ENCODE measurements at places on chromosomes 5 and 9.

DNA sequence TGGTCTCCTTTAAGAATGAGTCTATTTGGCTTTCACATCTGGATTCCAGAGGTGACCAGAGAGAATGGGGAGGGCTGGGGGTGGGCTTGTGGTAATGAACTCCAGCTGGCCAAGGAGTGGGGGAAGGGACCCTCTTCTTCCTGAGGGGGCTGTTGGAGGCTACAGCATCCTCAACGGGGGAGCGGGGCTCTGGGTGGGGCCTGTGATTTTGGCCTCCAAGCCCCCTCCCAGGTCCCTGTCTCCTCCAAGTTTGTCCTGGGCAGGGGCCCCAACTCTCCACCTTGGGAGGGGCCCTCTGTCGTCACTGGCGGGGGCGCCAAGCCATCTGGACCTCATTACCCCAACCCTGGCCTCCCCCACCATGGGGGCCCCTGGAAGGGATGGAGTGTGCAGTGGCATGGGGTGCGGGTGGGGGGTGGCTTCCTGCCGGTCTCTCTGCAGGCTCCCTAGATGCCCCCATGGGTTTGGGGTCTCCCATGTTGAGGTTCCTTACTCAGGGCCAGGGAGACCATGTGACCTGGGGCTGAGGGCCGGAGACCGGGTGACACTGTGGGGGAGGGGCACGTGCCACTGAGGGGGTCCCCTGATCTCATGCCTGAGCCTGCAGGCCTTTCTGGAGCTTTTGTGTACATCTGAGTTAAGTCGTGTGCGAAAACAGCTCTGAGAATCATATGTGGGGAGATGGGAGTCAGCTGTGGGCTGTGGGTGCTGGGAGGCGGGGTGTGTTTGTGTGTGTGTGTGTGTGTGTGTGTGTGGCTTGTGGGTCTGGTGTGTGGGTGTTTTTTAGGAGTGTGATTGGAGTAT, 32.4 kb downstream of the GOLGA2 start:
- peak; percentile 49 for DNase-seq

DNA sequence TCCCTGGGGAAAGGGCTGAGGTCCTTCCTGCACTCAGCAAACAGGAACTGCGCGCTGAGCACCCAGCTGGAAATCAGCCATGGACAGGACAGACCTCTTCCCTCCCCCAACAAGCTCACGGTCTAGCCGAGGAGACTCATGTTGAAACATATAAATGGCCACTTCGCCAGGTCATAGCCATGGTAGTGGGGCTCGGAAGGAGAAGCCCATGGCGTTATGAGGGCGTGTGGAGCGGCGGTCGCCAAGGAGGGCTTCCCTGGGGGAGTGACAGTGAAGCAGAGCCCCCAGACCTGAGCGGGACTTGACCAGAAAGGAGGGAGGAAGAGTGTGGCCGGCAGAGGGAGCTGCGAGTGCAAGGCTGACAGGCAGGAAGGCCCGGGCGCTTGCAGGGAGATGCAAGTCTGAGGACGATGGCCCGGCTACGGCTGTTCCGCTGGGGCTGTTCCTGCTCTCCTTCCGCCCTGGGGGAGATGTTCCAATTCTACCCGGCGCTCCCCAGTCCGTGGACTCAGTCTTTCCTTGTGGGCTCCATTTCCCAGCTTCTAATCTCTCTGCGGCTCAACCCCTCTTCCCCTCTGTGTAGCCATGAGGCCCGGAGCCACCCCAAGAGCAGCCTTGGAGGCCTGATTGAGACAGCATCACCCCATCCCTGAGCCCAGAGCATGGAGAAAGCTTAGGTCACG, 43.9 kb upstream of the PRRC2B start:
- peak; percentile 71 for DNase-seq

DNA sequence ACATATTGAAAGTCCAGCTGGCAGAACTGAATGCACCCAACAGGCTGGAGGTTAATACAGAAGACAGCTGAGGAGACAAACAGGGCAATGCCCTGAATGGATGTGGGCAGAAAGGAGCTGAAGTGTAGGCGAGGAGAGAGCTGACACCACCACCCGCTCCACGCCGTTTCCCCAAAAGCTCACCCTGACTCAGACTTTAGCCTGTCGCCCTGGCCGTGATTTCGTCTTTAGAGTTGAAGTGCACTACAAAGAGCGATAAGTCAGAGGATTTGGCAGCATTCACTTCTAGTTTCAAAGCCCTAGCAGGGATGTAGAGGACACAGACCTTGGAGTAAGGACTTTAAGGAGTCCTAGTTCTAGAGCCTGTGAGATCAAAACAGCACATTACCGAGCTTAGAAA, 2.2 kb upstream of the ERAP1 start:
- no peak for DNase-seq

GRCh38 chr5:132812123-132812765, 858 bp upstream of the SOWAHA start:
- no peak for DNase-seq

- DNase-seq: no peak
These were observed 131.1 kb downstream of the ZCCHC7 start for GRCh38 chr9:37251452-37251851.

GRCh38 chr5:107930092-107930491, 259.4 kb upstream of the EFNA5 start:
- no peak for DNase-seq

GRCh38 chr5:34959323-34959722, 30.0 kb downstream of the DNAJC21 start:
- DNase-seq: peak; percentile 71

DNA sequence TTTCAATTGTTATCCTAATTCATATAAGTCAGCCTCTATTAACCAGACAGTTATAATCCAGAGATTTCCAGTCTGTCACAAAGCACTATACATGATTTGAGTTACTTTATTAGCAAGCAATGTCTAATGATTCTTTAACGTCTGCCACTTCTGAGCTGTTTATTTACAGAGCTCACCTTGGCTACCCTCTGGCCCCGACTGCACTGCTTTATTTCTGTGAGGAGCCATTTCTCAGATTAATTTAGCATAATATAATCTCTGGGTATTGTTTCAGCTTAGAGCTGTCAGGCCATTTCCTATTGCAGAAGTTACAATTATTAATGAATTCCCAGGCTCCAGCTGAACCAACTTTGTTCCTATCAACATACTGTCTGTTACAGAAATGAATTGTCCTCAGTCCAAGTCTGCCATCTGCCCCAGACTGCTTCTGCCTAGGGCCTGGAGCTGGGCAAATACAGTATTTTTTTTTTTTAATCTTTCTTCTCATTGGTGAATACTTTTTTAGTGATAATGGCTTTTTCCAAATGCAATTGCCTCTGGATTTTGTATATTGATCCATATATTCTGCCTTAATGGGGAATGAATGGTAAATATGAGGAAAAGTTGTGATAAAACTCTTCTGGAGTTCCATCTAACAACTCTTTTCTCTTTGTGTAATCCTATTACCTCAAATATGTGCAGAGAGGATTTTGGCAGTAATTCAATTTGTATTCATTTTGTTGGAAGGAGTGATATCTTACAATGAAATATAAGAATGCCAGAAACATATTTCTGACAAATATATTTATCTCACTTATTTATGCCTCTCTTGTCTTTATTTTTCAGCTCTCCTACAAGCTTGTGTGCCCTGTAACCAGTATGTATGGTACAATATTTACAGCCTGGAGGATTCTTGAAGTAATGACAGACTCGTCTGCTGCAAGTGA, 104.7 kb downstream of the FOCAD start:
- DNase-seq: no peak

DNA sequence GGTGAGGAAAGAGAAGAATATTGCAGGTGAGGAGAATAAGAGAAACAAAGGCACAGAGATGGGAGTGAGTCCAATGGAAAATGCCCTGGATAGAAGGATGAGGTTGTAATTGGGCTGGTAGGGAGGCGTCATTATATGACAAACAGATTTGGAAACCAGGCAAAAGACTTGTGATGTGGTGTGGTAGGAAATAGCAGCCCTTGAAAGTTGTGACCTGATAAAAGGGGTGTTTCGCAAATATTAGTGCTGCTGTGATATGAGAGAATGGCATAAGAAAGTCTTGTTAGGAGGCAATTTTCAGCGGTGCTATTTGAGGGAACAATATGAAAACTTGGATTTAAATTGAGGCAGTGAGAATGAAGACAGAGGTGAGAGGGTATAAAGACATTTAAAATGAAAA, 217.5 kb upstream of the ACTBL2 start:
- DNase-seq: no peak

DNA sequence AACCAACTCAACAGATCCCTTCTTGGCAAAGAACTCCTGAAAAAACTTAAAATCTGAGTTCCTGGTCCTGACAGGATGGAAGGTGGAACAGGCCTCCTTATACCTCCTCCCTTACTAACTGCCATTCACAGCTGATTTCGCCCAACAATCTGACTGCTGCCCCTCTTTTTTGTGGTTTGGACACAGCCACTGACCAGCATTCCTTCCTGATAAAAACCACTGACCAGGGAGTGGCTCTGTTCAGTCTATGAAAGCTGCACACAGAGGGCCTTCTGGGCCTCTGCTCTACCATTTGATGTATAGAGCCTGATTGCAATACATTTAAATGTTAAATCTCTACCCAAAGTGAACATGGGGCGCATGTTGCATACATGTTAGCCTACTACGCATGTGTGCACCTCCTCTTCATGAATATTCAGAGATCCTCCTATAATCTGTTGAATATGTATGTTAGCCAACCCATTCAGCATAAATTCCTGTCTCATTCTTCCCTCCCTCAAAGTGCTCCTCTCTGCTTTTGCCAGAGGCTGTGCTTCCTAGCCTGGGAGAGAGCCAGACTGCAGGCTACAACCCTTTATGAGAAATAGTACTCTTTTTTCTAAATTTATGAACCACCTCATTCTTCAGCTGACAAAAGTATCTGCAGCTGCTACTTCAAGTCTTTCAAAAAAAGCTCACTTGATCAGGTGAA, 93.7 kb upstream of the MRPS30 start:
- DNase-seq: no peak

GRCh38 chr9:93437996-93438395, 13.5 kb upstream of the FAM120A start:
- DNase-seq: no peak

- DNase-seq: no peak
These were observed 60.4 kb downstream of the PJA2 start for GRCh38 chr5:109349388-109349787.

- peak; percentile 81 for DNase-seq
These were observed 85.2 kb downstream of the ARSB start for GRCh38 chr5:78899922-78900362.

DNA sequence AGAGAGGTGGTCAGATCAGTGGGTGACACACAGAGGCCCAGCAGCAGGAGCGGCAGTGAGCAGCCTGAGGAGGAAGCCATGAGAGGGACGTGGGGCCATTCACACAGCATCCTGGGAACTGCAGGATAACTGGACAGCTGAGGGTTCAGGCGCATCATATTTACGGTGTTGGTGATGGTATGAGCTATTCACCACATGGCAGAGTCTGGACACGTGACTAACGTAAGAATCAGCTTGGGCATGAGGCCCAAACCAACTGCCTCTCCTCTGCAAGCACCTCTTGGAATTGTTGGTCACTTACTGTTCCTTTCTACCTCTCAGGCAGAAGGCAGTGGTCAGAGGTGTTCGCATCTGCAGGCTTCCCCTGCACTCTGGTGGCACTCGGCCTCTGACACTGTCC, 141.1 kb downstream of the ENTREP1 start:
- DNase-seq: peak; percentile 24

GRCh38 chr9:111759762-111760639, 34.7 kb downstream of the SHOC1 start:
- peak; percentile 76 for DNase-seq

GRCh38 chr5:41482715-41483114, 27.7 kb downstream of the PLCXD3 start:
- DNase-seq: no peak

DNA sequence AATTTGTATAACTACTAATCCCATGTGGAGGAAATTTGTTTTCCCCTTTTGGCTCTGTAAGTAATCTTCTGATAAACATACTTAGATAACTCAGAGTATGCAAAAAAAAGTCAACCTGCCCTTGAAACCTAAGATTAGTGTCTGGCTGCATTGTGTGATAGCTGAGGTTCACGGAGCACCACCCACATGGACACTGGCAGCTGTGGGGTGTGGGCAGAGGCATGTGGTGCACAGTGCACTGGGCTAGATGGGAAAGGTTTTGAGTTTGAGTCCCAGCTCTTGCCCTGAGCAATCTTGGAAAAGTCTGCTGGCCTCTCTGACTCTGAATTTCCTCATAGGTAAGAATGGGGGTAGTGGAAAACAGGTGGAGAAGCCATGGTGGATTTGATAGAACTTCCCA, 75.1 kb downstream of the PLCXD3 start:
- no peak for DNase-seq

DNA sequence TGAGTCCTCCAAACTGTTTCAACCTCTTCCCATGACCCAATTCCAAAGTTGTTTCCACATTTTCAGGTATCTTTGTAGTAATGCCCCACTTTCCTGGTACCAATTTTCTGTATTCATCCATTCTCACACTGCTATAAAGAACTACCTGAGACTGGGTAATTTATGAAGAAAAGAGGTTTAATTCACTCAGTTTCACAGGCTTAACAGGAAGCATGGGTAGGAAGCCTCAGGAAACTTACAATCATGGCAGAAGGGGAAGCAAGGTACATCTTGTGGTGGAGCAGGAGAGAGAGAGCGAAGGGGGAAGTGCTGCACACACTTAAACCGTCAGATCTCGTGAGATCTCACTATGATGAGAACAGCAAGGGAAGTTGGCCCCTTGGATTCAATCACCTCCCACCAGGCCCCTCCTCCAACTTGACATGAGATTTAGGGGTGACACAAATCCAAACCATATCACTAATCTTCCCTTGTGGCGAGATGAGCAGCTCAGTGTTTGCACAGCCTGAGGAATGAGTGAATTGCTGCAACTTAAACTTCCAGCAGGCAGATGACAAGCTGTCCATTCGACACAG, 42.9 kb downstream of the TRIP13 start:
- DNase-seq: no peak

- DNase-seq: no peak
These were observed 5.0 kb upstream of the PTPDC1 start for GRCh38 chr9:94079236-94079635.

DNA sequence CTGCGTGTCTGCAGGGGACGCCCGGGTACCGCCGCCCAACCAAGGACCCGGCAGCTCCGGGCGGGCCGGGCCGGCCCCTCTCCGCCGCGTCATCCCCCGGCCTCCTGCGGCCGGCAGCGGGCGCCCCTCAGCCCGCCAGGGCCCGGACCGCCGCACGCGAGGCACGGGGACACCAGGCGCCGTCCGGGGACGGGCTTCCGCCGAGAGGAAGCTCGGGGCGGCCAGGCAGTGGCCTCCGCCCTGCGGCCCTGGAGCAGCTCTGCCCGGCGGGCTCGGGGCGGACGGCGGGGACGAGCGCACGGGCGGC, 373 bp downstream of the FBXW5 start:
- peak; percentile 68 for DNase-seq

DNA sequence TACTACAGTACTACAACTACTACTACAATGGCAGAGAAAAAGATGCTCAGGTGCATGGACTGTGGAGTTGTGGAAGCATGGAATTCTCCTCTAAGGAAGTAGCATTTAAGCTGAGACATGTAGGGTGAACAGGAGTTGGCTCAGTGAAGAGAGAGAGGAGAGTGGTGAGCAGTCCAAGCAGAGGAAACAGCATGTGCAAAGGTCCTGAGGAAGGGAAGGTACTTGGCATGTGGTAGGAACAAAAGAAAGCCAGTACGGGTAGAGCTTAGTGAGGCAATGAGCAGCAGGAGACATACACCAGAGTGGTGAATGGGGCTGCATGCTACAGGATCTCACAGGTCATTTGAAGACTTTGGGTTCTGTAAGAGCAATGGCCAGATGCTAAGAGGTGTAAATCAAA, 41.4 kb upstream of the GLRA1 start:
- no peak for DNase-seq

- peak; percentile 50 for DNase-seq
These were observed 188.4 kb downstream of the SNCAIP start for GRCh38 chr5:122500245-122501088.

GRCh38 chr9:135989722-135990467, 28.7 kb upstream of the UBAC1 start:
- no peak for DNase-seq

GRCh38 chr9:32877103-32877502, 93.8 kb downstream of the TMEM215 start:
- DNase-seq: no peak

All from foreskin fibroblast (primary cell).